Osteoblast (primary cell): ENCODE measurements at places on chromosomes 3 and 15. TPM values are rescaled to one million over a fixed set of nuclear protein-coding genes. Genes with fewer than 3 reads are reported as not detected.

Gene ATP13A5
- not detected in 2 replicates for total RNA-seq

Gene CMTM8
- 1.4 and 4.4 TPM in 2 replicates for total RNA-seq

Gene NDN
- 34.7 and 51.9 TPM in 2 replicates for total RNA-seq

Gene ETV5
- total RNA-seq: 42.3 and 44.5 TPM in 2 replicates

Gene TAGLN3
- not detected in 2 replicates for total RNA-seq

Gene RAD51
- 1.8 TPM in 2 replicates for total RNA-seq

Gene PSTPIP1
- total RNA-seq: not detected in 2 replicates

Gene ZDHHC23
- total RNA-seq: 0.88 and 1.1 TPM in 2 replicates

Gene DZIP1L
- total RNA-seq: 32.7 and 42.3 TPM in 2 replicates

Gene KLHL40
- total RNA-seq: not detected in 2 replicates

Gene TEX55
- total RNA-seq: not detected in 2 replicates

Gene PPP2R3A
- total RNA-seq: 23.9 and 24.2 TPM in 2 replicates

Gene CYP8B1
- not detected in 2 replicates for total RNA-seq

Gene GPR15
- total RNA-seq: not detected in 2 replicates

Gene IGF1R
- 18.8 and 30.9 TPM in 2 replicates for total RNA-seq

Gene KCTD6
- 8.0 and 10.6 TPM in 2 replicates for total RNA-seq

Gene LMLN
- total RNA-seq: 13.0 and 16.3 TPM in 2 replicates

Gene CCR4
- total RNA-seq: not detected in 2 replicates

Gene SATB1
- 29.0 and 35.7 TPM in 2 replicates for total RNA-seq

Gene NR2E3
- under 0.01 TPM in 2 replicates for total RNA-seq

Gene SLC7A14
- total RNA-seq: 0.29 and 0.36 TPM in 2 replicates

Gene IP6K1
- 46.9 and 48.5 TPM in 2 replicates for total RNA-seq

Gene ACTRT3
- 4.3 and 4.7 TPM in 2 replicates for total RNA-seq

Gene CADM2
- total RNA-seq: 0.29 TPM in 1 of 2 replicates, not detected in the other

Gene CDC25A
- total RNA-seq: 0.88 and 1.1 TPM in 2 replicates

Gene DGKG
- total RNA-seq: 2.5 and 2.9 TPM in 2 replicates

Gene BMF
- total RNA-seq: 8.0 TPM in 2 replicates

Gene LRTM1
- total RNA-seq: not detected in 2 replicates

Gene NR2F2
- 13.0 and 14.5 TPM in 2 replicates for total RNA-seq

Gene HRG
- total RNA-seq: not detected in 2 replicates

Gene GRK7
- not detected in 2 replicates for total RNA-seq

Gene PLS1
- 0.88 and 1.1 TPM in 2 replicates for total RNA-seq

Gene XCR1
- not detected in 2 replicates for total RNA-seq

Gene PATL2
- 1.8 and 2.7 TPM in 2 replicates for total RNA-seq

Gene EEFSEC
- 4.4 and 5.1 TPM in 2 replicates for total RNA-seq

Gene ANKRD34C
- not detected in 2 replicates for total RNA-seq

Gene TRPC1
- total RNA-seq: 19.9 and 32.1 TPM in 2 replicates

Gene CKMT1A
- not detected in 2 replicates for total RNA-seq

Gene CACNA2D3
- total RNA-seq: under 0.01 and 0.36 TPM in 2 replicates

Gene ARGFX
- total RNA-seq: not detected in 2 replicates
